HL-60 (cell line): ENCODE measurements at places on chromosomes 7 and 10.
A peak's percentile ranks its signal among the peaks of the same experiment; 100 is the strongest.

DNA sequence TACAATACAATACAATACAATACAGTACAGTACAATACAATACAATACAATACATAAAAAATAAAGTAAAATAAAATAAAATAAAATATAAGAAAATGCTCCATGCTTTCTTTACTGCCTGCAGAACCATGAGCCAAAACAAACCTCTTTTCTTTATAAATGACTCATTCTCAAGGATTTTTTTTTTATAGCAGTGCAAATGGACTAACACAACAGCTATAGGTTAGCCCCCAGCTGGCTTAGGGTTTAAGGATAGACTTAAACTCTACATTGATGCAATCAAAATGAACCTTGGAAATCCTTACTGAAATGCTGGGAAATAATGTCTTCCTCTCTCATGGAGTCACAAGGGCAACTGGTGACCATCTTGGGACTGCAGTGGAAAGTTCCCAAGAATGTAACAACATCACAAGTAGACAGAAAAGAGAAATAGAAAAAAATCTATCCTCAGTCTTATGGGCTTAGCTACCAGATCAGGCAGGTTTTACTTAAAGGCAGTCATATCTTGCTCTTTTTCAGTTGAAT, 348.9 kb downstream of the ARL4A start:
- no peak for DNase-seq

DNA sequence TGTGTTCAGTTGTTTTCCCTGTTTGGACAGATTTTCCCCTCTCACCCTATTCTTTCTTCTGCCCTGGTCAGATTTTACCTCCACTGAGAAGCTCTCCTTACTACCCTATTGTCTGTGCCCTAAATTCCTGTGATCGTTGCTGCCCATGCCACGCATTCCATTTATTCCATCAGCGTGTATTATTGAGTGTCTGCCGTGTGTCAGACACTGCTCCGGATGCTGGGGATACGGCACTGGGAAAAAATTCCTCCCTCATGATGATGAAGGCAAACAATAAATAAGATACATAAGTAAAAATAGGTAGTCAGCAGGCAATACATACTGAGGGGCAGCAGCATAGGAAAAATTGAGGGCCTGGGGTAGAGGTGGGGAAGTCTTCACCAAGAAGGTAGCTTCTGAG, 86.8 kb downstream of the FANK1 start:
- DNase-seq: no peak

- DNase-seq: no peak
Measured at GRCh38 chr10:92761571-92761970, 71.8 kb downstream of the HHEX start.

DNA sequence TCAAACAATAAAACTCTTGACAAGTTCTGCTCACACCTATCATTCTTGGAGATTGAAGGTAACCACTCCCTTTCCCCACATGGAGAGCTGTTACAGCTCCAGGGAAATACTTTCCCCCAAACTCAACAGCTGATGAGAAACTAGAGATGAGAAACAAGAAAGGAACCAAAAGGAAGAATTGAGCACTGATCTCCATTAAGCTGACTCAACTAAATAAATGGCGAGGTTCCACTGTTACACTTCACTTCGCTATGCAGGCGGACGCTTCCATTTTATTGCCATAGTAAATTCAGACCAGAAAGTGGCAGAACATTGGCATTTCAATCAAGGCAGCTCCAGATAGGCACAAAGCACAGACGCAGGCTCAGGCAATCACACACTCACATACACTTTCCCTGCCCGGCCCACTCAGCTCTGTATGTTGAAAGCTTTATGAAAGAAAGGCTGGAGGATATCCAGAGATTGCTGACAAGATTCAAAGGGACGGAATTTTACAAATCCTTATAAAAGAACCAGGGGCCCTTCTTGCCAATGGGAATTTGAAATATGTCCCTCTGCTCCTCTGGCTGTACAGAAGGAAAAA, 11.5 kb upstream of the YAE1 start:
- no peak for DNase-seq

DNA sequence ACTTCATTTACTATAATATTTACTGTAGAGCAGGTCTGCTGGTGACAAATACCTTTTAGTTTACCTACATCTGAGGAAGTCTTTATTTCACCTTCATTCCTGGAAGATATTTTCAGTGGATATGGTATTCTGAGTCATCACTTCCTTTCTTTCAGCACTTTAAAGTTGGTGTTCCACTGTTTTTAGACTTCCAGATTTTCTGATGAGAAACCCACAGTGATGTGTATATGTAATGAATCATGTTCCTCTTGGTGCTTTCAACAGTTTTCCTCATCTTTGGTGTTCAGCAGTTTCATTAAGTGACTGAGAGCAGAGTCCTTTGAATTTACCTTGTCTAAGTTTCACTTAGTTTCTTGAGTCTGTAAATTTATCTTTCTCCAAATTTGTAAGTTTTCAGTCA, 36.4 kb downstream of the COPG2 start:
- no peak for DNase-seq

DNA sequence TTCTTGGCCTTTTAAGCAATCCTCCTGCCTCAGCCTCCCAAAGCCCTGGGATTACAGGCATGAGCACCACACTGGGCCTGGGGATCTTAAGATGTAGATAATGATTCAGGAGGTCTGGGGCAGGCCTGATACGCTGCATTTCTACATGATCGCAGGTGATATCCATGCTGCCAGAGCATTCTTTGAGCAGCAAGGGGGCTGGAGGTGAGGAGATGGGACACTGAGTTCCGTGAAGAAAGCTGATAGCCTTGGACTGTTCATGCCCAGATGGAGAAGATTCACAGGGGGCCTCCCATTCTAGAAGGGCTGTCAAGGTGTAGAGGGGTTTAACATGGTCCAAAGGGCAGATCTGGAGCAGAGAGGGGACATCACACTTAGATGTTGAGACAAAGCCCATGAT, 480.3 kb downstream of the RPS24 start:
- no peak for DNase-seq

DNA sequence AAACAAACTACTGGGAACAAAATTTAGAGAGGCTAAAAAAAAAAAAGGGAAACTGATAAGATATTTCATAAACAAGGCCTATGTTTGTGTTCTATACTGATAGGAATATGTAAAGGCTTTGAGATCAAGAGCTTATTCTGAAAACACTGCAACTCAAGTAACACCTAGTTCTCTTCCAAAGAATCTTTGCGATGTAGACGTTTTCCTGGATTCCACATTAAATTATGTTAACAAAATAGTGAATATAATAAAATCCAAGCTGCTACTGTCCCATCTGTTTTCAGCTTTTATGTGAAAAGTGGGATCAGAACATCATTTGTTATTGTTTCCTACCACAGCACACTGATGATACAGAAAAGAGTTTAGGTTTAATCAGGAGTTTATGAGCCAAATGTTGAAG, 53.0 kb upstream of the RNF148 start:
- no peak for DNase-seq

- DNase-seq: no peak
Measured at GRCh38 chr10:7274293-7274692, 136.5 kb downstream of the SFMBT2 start.

GRCh38 chr7:4998244-4998643, 39.3 kb upstream of the MMD2 start:
- DNase-seq: no peak

- no peak for DNase-seq
Measured at GRCh38 chr7:30816645-30817370, 45.6 kb downstream of the MINDY4 start.

DNA sequence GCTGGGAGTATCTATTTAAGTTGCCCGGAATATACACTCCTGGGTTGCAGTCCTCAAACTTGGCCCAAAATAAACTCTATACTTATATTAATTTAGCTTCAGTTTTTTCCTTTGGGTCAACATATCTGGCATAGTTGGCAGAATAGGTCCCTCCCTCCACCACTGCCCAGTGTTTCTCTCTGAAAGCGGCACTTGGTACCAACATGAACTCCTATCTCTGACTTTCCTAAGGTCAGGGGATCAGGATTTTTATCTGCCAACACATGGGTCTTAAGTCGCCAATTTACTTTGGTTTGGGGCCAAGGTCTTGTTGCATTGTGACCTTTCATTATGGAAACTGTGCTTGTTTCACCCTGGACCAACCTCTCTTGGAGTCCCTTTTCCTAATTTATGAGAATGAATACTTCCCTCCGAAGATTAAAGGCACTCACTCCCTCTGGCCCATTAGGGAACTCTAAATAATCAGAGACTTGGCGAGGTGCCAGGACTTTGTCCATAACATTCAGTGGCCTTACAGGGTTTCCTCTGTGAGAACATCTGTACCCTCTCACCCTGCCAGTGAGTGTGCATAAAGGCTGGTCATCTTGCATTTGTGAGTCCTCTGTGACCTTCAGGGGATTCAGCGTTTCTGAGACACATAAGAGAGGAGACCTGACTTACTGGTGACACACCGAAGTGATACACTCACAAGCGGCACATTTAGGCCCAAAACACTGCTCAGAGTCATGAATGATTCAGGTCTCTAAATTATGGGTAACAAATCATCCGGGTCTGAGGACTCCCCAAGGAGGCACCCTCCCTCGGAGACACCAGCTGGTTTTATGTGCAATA, 19.7 kb upstream of the FKBP9 start:
- no peak for DNase-seq

- no peak for DNase-seq
Measured at GRCh38 chr10:34113504-34114225, 701.4 kb downstream of the PARD3 start.

GRCh38 chr10:63887023-63887589, 365.9 kb downstream of the REEP3 start:
- DNase-seq: no peak

- no peak for DNase-seq
Measured at GRCh38 chr7:6615723-6616555, 529 bp downstream of the ZNF853 start.

DNA sequence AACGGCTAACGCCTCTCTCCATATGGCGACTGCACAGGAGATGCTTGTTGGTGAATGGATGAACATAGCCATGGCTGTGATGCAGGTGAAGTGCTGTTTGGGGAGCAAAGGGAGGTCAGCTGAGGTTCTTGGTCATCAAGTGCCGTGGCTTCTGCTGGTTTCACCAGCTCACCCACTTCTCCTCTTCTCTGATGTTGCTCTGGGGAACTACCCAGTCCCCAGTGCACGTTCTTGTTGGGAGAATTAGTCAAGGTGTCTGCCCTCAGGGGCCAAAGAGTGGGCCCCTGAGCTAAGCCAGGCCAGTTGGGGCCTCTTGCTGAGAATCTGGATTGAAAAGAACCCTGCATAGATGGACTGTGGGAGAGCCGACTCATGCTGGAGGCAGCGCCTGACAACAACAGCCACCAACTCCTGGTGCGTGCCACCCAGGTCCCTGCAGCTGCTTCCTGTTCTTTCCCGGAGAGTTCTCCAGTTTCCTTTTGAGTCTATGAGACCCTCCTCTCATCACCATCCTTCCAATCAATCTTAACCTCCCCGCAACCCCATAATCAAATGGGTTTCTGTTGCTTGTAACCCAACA, 3.0 kb downstream of the BTBD16 start:
- no peak for DNase-seq

GRCh38 chr10:22852712-22853353, 75.0 kb upstream of the ARMC3 start:
- no peak for DNase-seq

DNA sequence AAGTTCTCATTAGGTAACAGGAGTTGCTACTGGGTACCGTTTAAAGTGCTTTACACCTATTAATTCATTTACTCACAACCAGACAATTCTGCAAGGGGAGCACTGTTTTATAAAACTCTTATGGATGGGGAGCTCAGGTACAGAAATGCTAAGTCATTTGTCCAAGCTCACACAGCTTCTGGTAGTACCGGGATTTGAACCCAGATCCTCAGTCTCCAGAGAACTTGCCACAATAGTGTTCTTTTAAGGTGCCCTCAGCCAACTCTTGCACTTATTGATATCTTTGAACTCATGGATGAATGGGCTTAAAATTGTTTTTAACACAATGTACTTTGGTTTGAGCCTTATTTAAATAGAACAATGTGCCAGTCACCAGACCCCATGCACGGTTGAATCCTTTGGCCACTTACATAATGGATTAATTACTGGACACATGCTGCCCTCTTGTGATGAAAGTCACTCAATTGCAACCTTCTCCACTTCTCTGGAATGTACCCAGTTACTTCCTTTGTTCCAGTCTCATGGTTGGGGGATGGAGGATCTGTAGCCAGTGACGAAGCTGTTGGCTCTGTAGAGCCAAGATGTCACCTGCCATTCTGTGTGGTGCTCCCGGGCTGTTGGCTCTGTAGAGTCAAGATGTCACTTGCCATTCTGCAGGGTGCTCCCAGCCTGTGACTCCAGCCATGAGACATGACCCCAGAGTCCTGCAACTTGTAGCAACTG, 65.6 kb downstream of the NOD1 start:
- DNase-seq: peak; percentile 49

GRCh38 chr7:151816562-151817314, 60.2 kb downstream of the PRKAG2 start:
- no peak for DNase-seq

DNA sequence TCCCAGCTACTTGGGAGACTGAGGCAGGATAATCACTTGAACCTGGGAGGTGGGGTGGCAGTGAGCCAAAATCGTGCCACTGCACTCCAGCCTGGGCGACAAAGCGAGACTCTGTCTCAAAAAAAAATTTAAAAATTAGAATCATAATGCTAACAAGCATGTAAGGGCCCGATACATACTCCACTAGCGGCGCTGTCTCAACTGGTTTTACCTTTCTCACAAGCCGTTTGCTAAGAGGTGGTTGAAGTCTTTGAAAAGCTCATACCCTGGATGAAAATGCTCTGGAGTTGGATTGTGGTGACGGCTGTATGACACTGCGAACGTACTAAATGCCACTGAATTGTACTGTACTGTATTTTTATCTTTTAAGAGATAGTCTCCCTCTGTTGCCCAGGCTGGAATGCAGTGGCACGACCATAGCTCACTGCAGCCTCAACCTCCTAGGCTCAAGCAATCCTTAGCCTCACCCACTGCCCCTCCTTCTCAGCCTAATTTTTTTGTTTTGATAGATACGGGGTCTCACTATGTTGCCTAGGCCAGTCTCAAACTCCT, 29.9 kb downstream of the SPOCK2 start:
- no peak for DNase-seq

DNA sequence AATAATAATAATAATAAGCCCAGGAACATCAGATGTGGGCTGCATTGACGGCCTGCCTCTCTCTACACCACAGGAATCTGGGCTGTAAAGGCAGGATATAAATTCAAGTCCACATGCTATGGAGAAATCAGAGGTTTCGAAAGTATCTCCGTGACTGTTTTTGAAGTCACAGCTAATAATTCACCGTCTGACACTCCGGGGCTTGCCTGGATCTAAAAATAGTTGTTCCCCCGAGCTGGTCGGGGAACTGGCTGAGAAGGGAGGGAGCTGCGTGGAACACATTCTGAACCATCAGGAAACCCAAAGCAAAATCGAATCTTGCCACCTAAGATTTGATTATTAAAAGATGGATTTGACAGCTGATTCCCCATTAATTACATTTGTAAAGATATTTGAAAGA, 35.4 kb downstream of the KLF6 start:
- no peak for DNase-seq
